GM10248 (cell line): ENCODE measurements at places on chromosomes 2 and 18.

DNA sequence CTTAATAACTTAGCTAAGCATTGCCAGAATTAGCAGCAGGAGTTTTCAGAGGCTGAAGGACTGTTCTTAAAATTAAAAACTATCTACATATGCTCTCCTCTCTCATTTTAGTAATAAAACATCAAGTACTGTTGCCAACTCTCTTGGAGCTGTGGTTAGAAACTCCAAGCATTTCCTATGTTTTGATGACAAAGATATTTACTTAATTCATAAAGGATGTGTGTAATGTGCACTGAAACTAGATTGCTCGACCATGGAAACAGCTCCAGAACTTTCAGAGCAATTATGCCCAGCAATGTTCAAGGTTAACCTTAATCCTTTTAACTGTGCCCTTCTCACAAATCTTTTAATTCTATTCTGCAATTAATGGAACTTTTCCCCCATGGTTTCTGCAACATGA is 8.4 kb downstream of the GRP start:
- DNase-seq: no peak

- no peak for DNase-seq
These were observed 167.8 kb upstream of the VRK2 start for GRCh38 chr2:57878866-57879210.

GRCh38 chr2:10304458-10305253 is 2.0 kb downstream of the HPCAL1 start:
- DNase-seq: no peak

DNA sequence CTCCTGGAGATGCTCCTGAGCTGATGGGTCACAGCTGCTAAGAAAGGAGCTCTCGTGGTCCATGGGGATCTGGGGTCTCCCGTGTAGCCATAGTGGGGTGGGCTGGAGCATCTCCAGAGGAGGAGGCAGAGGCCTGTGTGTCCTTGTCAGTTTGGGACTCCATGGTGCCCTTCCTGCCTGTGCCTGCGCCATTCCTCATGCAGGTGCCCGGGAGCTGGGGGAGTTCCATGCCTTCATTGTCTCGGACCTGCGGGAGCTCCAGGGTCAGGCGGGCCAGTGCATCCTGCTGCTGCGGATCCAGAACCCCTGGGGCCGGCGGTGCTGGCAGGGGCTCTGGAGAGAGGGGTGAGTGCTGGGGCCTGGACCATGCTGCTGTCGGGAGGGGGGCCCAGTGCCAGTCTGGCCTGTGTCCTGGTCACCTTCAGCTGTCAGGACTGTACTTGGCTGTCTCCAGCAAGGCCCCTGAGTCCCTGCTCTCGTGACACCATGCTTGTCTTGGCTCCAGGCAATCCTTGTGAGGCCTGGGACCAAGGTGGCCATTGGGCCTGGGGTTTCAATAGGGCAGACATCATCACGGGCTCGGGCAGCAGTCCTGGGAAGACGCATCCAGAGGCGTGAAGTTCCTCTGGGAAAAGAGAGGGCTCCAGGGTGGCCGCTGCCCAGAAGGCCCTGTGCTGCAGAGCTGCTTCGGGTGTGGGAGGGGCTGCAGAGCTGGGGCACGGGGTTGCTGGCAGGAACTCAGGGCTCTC is 7.3 kb downstream of the CAPN10 start:
- no peak for DNase-seq

GRCh38 chr2:213787869-213788268 is 503.6 kb downstream of the SPAG16 start:
- DNase-seq: no peak

GRCh38 chr2:27839022-27839618 is 51.1 kb downstream of the RBKS start:
- no peak for DNase-seq

- DNase-seq: no peak
These were observed 24.4 kb downstream of the CNOT11 start for GRCh38 chr2:101277111-101277510.

DNA sequence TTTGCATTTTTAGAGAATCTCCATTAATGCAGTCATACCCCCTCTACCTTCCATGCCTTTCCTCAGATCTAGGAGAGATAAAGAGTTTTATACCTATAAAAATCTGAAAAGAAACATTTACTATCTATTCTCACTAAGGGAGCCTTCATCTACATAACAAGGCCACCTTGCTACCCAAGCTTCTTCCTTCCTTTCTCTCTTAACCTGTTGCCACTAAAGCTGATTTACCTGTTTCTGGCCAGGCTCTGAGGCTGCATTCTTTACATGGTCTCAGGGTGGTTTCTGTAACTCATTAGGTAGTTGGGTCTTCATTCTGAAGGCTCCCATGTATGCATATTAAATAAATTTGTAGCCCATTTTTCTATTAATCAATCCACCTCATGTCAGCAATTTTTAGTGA is 391.6 kb downstream of the DLGAP1 start:
- DNase-seq: no peak

- no peak for DNase-seq
These were observed 57.3 kb upstream of the ALPP start for GRCh38 chr2:232321156-232321816.

GRCh38 chr2:23687214-23687613 is 239.7 kb downstream of the ATAD2B start:
- no peak for DNase-seq

DNA sequence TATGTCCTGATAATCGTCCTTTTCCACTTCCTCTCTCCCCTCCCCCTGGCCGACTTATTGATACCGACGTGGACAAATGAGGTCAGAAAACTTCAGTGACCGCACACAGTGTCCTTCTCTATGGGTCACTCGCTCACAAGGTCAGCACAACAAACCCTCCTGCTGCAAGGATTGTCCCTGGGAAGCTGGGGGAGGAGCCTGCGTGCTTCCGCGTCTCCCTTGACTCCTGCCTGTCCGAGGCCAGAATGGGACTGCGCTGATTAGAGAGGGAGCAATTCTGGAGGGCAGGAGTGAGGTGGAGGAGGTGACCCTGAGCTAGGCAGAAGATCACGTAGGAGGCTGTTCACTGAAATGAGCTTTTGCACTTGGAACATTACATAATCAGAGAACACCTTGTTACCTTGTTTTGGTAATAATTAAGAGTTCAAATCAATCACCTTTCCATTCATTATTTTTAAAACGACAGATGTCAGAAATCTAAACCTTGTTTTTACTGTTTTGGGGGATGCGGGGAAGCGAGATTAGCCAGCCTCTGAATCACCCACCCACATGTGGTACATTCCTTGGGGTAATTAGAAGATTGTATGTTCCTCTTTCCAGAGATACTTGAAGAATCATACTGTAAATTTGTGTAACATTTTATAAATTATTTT is 70.6 kb downstream of the CTAGE1 start:
- DNase-seq: no peak

GRCh38 chr2:148917431-148917830 is 42.4 kb downstream of the KIF5C start:
- DNase-seq: no peak

DNA sequence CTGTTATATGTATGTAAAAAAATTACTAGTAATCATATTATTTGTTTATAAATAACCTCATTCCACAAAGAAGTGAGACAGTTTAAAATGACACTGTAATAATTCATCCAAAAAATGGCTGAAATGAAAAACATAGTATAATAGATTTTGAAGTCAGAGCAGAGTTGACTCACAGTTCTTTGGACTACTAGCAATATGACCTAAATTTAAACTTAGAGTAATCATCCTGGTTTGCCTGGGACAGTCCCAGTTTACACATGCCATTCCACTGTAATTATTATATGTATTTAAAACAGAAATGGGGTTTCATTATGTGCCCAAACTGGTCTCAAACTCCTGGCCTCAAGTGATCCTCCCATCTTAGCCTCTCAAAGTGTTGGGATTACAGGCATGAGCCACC is 48.3 kb downstream of the CCDC88A start:
- no peak for DNase-seq

DNA sequence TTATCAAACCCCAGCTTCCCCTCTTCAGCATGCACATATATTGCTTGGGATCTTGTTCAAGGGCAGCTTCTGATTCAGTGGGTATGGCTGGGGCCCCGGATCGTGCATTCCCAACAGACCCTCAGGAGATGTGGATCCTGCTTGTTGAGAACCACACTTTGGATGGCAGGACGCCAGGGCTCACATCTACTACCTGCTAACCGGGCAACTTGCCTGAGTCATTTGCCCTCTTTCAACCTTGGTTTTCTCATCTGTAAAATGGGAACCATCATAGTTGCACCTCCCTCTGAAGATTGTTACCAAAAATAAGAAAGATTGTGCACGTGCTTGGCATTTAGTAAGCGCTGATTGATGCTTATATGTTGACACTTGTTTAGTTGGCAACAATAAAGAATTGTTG is 154.6 kb downstream of the ACKR3 start:
- no peak for DNase-seq

- no peak for DNase-seq
These were observed 52.7 kb upstream of the EML4 start for GRCh38 chr2:42116195-42117181.

DNA sequence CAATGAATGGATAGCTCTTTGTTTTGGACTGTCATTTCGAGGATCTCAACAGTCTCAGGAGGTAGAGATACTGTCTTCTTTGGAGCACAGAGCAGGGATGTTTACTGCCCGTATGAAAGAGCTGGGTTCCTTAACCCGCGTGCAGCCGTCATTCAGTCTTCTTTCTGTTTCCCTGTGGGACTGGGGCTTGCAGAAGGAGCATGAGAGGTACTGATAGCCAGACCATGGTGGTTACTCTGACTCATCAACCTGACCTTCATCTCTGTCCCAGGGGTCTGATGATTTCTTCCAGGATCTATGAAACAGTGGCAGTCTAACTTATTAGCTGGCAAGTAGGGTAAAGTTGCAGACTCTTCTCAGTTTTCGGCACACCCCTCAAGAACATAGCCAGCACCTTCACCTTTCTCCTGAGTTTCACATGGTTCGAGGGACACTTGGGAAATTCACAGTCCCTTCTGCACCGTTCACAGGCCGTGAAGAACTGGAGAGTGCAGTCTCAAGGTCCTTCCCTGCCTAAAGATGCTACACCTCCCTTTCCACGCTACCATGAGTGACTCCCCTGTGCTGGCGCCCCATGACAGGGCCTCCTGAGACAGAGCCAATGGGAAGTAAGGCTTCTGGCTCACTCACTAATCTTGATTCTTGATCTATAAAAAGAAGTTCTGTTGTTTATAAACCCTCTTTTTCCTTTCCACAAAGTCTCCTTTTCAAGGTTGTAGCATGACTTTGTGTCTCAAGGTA is 226.2 kb downstream of the MC4R start:
- DNase-seq: no peak

DNA sequence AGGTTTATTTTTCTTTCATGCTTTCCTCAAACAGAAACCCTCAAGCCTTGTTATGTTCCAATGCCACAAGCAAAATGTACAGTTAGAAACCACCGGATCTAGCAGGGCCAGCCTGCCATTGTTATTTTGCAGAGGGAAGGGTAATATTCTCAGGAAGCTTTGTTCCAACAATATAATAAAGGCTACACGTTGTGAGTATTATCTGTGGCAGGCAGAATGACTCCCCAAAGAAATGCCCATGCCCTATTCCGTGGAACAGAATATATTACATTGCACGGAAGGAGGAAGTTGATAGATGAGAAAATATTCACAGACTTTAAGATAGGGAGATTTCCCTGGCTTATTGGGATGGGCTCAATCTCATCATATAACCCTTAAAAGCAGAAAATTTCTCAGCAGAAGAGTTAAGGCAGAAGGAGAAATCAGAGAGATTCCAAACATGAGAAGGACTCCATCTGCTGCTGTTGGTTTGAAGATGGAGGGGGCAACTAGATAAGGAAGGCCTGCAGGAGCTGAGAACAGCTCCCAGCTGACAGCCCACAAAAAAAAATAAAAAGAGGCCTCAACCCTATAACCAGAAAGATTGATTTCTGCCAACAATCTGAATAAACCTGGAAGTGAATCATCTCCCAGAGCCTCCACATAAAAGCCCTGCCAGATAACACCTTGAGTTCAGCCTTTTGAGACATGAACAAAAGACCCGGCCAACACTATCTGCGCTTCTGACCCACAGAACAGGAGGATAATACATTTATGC is 466.6 kb downstream of the LPIN1 start:
- no peak for DNase-seq

- DNase-seq: no peak
These were observed 30.8 kb downstream of the TWSG1 start for GRCh38 chr18:9365406-9365805.

DNA sequence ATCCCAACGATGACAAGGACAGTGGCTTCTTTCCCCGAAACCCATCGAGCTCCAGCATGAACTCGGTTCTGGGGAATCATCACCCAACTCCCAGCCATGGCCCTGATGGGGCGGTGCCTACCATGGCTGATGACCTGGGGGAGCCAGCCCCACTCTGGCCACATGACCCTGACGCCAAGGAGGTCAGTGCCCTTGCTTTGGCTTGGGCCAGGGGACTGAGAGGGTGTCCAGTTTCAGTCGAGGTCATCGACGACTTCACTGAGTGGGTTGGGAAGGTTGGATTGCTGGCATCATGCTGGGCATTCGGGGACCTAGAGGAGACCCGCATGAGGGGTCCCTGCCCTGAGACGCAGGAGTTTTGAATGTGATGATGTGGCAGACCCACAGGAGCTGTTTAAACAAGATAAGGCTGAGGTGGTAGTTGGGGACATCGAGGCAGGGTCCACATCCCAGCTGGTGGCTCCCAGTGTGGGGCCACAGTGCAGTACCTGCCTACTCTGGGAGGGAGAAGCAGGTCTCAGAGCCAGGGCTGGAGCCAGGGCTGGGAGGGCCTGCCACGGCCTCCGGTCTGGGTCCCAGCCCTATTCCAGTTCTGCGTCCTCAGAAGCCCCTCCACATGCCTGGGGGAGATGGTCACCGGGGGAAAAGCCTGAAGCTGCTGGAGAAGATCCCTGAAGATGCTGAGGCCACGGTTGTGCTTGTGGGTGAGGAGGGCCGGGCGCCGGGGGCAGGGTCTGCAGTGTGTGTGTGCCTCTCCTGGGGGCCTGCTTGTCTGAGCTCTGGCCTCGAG is 6.0 kb downstream of the SLC4A3 start:
- DNase-seq: no peak

GRCh38 chr18:78612318-78612717 is 367.3 kb upstream of the SALL3 start:
- DNase-seq: no peak

DNA sequence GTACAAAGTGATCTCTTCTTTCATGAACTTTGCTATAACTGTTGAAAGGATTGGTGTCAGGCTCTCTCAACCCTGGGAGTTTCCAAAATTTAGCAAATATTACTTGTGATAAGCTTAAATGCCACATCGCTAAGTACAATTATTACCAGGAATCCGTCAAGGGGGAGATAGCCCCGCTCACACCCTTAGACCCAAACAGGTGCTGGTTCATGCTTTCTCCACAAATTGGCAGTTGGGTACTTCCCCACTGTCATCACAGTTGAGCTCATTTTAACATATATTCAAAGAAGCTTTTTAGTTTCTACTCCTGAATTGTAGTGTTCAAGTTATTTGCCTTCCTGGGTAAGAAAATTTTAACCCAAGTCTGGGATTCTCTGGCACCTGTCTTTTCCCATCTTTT is 29.8 kb upstream of the EPB41L5 start:
- DNase-seq: no peak
